ENCODE measurements at places on chromosomes 2 and 18.

DNA sequence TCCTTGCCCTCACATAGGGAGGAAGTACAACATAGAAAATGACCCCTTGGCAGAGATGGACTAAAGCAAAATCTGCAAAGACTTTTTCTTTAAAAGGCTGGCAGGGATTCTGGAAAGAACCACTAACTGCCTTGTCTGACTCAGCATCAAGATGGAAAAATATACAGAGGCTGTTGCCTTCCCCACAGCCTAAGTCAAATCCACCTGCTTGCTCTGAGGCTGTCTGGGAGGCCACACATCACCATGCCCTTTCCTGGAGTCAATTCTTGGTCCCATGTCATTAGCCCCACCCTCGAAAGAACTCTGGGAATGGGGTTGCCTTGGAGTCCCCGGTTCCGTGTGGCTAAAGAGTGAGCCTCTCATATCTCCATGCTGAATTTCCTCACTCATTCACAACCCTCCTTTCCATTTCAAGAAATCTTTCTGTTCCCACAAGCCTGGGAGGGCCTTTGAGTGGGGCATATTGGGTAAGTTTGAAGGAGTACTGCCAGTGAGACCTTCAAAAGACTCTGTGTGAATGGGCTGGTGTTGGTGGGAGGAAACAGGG, 39.4 kb downstream of the BMP10 start:
- no peak for DNase-seq

DNA sequence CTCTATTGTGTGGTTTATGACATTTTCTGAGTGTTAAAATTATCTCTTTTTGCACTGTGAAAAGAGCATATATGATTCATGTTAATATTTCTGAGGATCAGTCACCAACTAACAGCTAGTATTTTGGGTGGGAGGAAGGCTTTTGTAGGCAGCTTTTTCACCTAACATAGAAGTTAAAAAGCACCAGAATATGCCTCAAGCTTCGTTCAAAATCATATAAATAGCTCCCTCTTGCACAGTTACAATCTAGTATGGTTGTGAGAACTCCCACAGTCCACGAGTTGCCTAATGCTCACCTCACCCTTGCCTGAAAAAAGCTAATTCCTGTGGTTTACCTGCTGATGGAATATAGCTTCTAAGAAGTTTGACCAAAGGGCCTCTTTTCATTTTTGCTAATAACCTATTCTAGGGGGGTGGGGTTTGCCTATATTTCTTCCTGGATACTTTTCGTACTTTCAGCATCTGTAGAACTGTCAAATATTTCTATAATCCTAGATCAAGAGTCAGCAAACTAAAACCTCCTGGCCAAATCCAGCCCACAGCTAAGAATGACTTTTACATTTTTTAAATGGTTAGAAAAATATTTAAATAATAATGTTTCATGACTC, 167.1 kb upstream of the FOSL2 start:
- no peak for DNase-seq

DNA sequence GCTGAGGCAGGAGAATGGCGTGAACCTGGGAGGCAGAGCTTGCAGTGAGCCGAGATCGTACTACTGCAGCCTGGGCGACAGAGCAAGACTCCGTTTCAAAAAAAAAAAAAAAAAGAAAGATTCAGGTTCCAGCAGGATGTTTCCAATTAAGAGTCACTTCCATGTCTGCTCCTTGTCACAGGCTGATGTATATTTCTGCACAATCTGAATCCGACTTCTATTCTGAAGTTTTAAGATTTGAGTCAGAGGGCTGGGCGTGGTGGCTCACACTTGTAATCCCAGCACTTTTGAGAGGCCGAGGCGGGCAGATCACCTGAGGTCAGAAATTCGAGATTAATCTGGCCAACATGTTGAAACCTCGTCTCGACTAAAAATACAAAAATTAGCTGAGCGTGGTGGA, 24.7 kb downstream of the SNRPD1 start:
- no peak for DNase-seq

DNA sequence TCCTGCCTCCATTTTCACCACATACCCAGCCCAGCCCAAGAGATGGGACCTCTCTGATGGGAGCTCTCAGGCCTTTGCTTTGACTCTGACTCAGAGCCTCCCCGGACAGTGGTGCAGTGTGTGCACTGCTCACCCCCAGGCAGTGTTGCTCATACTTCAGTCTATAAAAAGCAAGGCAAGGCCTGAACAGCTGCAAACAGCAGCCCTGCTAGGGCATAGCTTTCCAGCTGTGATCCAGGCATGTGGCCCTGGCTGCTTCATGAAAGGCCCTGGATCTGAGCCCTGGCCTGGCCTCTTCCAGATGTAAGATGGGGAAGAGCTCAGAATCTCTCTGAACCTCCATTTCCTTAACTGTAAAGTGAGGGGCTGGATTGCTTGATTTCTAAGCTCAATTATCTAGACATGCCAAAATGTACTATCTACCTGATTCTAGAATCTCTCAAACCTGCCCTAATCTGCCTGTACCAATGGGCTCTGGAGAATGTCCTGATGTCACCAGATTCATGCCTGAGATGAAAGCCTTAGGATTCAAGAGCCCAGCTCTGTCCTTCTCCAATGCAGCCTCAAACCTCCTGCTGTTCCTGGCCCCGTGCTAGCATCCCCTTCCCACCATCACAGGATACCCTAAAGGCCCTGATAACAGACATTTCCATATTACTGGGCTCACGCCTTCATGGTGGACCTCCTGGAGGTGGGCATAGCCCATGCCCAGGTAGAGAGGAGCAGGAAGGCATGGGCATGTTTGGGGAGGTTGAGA, 206.9 kb downstream of the ARL4C start:
- DNase-seq, result no peak

GRCh38 chr2:218471982-218472381, 53.1 kb downstream of the VIL1 start:
- DNase-seq, result no peak

All from activated CD8-positive, alpha-beta memory T cell treated with anti-CD3 and anti-CD28 coated beads for 4 hours (primary cell).